ENCODE measurements at places on chromosomes 2 and 18. TPM values are rescaled to one million over a fixed set of nuclear protein-coding genes. Genes with fewer than 3 reads are reported as not detected.

DNA sequence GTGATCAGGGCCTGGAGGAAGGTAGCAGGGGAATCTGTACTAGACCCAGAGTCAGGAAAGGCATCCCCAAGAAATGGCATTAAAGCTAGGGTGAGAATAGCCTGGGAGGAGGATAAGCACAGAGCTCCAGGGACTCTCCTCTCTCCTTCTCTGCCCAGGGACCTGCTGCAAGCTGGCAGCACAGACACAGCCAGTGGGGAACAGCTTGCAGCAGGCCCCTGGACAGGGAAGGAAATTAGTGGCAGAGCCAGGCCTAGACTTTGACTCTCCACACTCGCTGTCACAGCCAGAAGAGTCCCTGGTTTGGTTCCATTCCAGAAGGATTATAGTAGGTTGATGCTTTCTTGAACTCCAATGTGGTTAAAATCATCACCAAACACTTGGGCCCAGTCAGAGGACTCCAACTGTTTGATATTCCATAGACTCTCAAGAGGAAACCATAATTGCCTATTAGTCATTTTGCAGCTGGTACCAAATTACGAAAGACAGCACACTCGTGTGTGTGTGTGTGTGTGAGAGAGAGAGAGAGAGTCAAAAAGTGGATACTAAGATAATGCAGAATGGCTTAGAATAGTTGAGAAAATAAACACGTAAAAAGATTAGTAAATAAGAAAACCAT, 95.5 kb upstream of the ATP8B1 start:
- DNase-seq: no peak

Gene WBP1
- total RNA-seq: 56.6 TPM

DNA sequence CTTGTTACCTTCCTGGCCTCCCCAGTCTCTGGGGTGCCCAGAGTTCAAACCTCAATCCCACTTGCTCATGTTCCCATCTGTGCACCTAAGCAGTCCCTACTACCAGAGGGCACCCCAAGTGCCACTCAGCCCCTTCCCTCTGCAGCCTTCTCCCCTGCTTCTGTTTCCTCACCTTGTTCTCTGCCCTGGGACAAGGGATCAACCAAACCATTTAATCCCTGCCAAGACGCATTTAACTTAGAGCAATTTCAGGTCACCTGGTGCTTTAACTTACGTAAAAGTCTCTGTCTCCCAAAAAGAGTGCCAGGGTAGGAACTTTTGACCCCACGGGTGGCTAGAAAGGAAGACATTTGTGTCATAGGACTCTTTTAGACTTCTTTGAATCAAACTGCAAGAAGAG, 67.2 kb downstream of the SRD5A2 start:
- no peak for DNase-seq

Gene CPLX4
- total RNA-seq: not detected

Gene PPM1B
- 63.0 TPM for total RNA-seq

DNA sequence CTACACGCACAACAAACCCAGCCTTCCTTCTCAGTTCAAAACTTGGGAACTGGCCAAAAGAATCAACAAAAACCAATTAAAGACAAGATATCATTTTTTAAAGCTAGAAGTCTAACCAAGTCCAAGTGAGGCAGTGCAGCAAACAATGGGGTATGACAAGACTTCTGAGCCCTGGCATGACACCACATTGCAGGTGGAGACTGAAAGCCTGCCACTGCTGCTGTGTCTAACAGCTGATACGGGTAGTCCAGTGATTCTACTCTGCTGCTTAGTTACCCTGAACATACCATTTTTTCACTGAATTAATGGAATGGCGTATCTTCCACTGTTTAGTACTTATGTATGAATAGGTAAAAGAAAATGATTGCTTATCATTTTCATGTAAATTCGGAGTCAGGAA, 47.4 kb upstream of the KIDINS220 start:
- no peak for DNase-seq

DNA sequence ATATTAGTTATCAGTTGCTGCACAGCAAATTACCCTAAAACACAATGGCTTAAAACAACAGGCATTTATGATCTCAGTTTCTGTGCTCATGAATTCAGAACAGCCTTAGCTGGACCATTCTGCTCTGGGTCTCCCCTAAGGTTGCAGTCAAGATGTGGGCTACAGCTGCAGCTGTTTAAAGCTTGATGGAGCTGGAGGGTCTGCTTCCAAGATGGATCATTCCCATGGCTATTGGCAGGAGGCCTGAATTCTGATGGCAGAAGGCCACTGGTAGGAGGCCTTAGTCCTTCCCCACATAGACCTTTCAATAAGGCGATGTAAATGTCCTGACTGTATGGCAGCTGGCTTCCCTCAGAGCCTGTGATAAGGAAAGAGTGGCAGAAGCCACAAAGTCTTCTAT, 118.6 kb upstream of the SERPINE2 start:
- DNase-seq: no peak

GRCh38 chr2:23386339-23387220, 1.6 kb downstream of the KLHL29 start:
- peak; percentile 44 for DNase-seq

GRCh38 chr2:225122583-225123486, 80.6 kb upstream of the DOCK10 start:
- no peak for DNase-seq

GRCh38 chr2:72326759-72327158, 179.1 kb upstream of the CYP26B1 start:
- DNase-seq: no peak

DNA sequence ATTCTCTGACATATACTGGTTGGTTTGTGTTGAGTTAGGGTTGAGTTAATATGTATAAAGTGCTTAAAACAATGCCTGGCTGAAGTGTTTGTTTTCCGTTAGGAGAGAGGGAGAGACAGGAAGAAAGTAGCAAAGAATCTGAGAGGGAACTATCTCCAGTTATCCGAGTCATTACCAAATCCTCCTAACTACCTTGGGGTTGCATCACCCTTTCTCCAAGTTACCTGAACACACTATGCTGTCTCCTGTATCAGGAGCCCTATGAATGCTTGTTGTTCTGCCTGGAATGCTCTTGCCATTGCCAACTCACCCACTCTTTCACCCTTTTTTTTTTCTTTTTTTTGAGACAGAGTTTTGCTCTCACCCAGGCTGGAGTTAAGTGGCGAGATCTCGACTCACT, 47.9 kb upstream of the ITGAV start:
- no peak for DNase-seq

DNA sequence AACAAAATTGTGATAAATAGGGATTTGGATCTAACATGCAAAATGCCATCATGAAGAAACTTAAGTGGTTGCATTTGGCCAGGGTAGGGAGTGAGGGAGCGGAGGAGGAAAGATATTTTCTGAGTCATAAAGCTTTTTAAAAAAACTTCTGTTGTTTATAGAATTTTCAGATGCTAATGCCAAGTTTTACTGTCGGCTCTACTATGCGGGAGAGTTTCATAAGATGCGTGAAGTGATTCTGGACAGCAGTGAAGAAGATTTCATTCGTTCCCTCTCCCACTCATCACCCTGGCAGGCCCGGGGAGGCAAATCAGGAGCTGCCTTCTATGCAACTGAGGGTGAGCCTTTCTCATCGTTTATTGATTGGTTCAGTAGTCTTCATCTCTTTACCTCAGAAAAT, 56.0 kb upstream of the PTH2R start:
- no peak for DNase-seq

DNA sequence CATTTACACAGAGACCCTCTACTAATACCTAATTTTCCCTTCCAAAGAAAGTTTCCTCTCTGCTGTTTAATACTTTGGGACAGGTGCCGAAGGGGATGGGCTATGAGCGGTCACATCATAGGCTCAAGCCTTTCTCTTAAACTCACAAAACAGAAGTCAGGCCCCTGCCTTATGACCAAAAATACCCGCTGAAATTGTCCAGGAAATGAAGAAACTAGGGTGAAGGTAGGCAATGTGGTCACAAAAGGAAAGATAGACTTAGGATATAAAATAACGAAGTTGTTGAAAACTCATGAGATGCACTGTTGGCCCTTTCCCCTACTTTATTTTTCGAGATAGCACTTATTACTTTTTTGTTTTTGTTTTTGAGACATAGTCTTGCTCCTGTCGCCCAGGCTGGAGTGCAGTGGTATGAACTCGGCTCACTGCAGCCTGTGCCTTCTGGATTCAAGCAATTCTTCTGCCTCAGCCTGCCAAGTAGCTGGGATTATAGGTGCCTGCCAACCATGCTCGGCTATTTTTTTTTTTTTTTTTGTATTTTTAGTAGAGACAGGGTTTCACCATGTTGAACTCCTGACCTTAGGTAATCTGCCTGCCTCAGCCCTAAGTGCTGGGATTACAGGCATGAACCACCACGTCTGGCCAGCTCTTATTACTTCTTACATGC, 16.3 kb downstream of the SLC8A1 start:
- no peak for DNase-seq

Gene IL37
- 0.64 TPM for total RNA-seq

Gene UGT1A8
- 25.1 TPM for total RNA-seq

DNA sequence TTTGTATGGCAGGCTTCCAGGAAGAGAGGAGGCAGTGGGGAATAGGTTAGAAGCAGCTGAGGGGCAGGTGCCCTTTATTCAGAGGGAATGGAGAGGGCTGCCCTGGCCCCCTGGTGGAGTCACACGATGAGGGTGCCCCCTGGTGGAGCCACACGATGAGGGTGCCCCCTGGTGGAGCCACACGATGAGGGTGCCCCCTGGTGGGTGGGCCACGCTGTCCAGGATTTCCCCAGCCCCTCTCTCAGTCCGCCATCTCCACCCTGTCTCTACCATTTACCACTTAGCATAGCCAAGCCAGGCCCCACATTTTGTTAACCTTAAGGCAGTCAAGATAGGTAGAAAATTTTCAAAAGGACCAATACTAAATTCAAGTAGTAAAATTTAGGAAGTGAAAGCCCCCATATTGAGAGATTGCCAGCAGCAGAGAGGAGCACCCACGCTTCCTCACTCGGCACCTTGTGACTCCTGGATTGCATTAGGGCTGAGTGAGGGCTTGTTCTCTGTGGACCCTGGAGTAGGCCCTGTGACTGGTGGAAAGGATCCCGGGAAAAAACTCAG, 10.4 kb upstream of the FAM228A start:
- DNase-seq: peak; percentile 39

Gene LONRF2
- total RNA-seq: 1.6 TPM

Gene TNFRSF11A
- 56.2 TPM for total RNA-seq

Gene PAX3
- total RNA-seq: not detected

Gene LYG2
- not detected for total RNA-seq

- DNase-seq: no peak
Measured at GRCh38 chr18:45571195-45571594, 44.1 kb upstream of the SLC14A2 start.

GRCh38 chr2:53098696-53099078, 668.9 kb upstream of the CHAC2 start:
- no peak for DNase-seq

Gene DSC3
- total RNA-seq: 0.34 TPM

DNA sequence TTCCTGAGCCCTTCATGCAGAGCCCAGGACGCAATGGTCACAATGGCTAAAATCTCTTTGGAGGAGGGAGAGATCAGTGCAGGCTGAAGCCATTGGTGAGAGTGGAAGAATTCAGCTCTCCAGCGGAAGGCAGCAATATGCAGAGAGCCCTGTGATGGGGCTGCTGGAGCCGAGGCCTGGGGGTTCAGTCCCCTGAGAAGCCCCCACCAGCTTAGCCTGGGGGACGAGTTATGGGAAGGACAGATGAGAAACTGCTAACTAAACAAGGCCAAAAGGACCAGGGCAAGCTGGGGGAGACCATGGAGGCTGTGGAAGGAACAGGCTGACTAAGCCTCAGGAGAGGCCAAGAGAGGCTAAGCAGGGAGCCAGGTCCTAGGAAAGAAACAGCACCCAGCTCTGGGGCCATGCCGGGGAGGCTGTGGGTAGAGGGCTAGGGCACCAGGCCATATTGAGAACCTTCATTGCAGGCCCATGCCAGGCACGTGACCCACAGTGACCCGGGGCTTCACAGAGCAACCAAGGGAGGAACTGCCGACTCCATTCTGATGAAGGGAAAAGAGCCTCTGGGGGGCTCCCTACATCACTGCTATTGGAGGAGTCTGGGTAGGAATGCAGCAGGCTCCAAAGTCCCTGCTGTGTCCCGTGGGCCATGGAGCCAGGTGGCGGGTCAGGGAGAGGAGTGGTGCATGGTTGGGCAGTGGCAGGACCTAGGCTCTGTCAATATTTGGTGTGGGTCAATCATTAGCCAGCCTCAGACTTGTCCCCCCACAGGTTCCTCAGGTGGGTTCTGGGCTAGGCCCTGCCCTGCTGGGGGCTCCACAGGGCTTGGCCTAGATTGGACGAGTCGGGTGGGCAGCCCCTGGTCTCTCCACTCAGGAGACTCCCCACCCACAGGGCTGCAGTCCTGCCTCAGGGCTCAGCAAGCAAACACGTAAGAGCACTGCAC, 19.8 kb downstream of the PROC start:
- peak; percentile 52 for DNase-seq

- no peak for DNase-seq
Measured at GRCh38 chr2:150351922-150352321, 135.5 kb downstream of the RND3 start.

DNA sequence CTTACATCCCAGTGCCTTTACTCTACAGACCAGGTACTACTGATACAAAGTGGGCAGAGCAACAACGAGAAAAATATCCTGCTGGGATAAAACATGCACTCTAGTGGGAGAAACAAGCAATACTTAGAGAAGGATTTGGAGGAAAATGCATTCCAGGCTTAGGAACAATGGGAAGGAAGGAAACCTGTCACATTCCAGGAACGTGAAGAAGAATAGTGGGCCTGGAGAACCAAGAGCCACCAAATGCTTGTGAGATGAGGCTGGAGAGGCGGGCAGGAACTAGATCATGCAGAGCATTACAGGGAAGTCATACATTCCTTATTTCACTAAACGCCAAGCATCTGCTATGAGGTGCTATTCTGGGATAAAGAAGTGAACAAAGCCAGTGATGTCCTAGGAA, 342.3 kb downstream of the DCC start:
- DNase-seq: no peak

DNA sequence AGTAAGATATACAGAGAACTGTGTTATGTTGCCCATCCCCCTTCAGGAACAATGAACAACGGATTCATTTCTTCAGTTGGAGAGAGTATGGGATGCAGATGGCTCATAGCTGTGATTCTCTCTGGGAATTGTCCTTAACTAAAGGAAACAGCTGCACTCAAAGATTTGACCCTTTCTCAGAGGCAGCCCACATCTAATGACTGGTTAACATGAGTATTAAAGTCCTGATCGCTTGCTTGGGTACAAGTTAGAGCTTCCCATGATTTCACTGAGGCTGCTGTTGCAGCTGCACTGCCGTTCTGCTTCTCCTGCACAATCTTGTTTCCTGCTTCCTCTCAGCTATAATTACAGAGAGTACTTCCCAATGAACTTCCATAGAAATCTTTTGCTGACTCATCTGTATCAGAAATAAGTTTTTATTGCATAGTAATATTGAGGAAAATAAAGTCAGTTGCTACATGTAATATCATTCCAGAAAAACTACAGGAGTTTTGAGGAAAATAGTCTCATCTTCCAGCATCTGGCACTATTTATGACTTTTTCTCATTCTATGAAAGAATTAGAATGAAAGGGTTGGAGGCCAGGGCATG, 12.8 kb upstream of the SCN9A start:
- no peak for DNase-seq

- no peak for DNase-seq
Measured at GRCh38 chr2:44777537-44777936, 164.0 kb upstream of the SIX3 start.

Gene EHD3
- total RNA-seq: 1.2 TPM

Data from left colon (tissue), 2 donors.